Activated CD4-positive, alpha-beta memory T cell treated with anti-CD3 and anti-CD28 coated beads for 36 hours (primary cell): ENCODE measurements at places on chromosomes 16 and 17. TPM values are rescaled to one million over a fixed set of nuclear protein-coding genes. Genes with fewer than 3 reads are reported as not detected.

DNA sequence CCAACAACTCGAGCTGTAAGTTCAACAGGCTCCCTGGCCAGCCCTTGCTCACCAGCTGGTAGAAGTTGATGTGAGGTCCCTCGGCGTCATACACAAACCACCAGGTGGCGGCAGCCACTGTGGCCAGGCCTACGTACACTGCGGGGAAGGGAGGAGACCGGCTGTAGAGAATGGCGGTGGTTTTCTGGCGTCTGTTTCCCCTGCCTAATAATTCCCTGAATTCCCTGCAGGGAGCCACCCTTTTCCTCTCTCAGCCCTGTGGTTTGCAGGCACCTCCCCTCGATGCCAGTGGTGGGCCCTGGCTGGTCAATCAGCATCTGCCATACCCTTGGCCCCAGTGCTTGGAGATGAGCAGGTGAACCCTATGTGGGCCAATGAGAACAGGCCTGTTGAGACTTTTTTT is 18.9 kb upstream of the P2RX1 start:
- peaks cover 42% of the 10 kb centered on the region for H3K36me3 ChIP-seq
- H3K27ac ChIP-seq: no peak overlapping the region
- H3K4me3 ChIP-seq: no peak overlapping the region
- DNase-seq: peak; percentile 40
- H3K27me3 ChIP-seq: no peaks in the 10 kb centered on the region
- no peaks in the 10 kb centered on the region for H3K4me1 ChIP-seq

GRCh38 chr17:39674702-39675389 is 6.6 kb downstream of the PNMT start:
- peaks cover 2% of the 10 kb centered on the region for H3K27me3 ChIP-seq
- no peaks in the 10 kb centered on the region for H3K36me3 ChIP-seq
- no peak overlapping the region for H3K4me3 ChIP-seq
- H3K4me1 ChIP-seq: peaks cover 47% of the 10 kb centered on the region
- no peak overlapping the region for H3K27ac ChIP-seq

TAX1BP3 gene
- 23.7 TPM for total RNA-seq

HP gene
- not detected for total RNA-seq

DNA sequence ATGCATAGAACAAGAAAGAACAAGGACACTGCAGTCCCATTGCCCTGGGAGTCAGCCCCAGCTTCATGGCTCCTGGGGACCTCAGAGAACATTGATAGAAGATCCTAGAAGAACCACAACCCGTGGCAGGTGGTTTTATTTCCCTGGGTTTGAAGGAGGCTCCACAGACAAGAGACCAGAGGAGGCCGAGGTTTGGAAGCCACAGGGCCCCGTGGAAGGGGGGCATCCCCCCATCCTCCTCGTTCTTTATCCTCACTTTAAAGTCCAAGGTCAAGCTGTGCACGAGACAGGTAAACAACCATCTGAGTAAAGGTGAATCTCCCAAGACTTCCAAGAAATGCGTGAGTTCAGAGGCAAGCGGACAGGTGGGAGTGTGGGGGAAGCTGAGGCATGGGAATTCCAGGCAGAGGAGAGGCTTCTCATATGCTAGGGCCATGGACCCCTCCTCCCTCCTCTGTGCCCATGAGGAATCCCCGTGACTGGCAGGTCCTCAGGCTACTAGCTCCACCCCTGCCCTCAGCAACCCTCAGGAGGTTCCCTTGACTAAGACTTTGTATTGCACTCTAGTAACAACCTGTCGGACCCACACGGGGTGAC is 849 bp upstream of the SULT1A1 start:
- no peak overlapping the region for H3K27ac ChIP-seq
- peaks cover 4% of the 10 kb centered on the region for H3K4me1 ChIP-seq
- DNase-seq: no peak
- H3K36me3 ChIP-seq: peaks cover 2% of the 10 kb centered on the region
- H3K4me3 ChIP-seq: no peak overlapping the region
